ENCODE measurements at places on chromosomes 1 and 21.

DNA sequence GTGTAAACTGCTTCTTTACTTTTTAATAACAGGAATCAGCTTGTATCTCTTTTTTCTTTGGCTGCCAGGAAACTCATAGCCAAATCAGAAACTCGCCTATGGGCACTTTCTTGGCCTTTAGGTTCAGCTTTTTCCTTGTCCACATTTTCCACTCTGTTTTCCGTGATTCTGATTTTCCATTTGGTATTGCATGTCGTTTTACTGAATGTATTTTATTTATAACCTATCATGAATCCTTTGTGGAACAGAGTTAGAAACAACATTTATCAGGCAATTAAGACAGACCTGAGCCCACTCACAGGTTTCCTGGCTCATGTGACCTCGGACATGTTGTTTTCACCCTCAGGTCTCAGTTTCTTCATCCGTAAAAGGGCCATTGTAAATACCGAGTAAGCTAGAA is 5.3 kb upstream of the ECE1 start:
- DNase-seq, result no peak

GRCh38 chr1:112894010-112894292 is 62.0 kb downstream of the SLC16A1 start:
- no peak for DNase-seq

DNA sequence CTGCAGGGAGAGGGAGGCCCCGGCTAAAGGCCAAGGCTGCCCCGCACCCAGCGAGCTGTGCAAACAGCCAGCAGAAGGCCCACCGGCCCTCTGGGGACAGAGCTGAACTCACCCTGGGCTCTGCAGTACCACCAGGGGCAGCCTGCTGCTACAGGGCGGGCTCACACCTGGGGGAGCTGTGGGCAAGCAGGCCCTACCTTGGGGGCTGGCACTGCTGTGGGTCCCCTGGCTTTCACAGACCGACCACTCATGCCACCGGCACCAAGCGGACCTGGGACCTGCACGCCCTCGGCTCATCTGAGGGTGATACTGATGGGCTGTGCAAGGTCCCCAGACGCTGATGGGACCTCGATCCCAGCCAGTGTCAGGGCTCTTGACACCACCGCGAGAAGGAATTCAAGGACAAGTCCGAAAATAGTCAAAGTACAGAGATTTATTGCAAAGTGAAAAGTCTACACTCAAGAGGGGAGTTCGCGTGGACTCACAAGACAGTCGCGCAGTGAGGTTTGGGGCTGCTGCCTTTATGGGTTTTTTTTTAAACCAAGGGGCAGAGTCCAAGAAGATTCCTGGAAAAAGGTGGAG is 61.0 kb upstream of the ADARB1 start:
- DNase-seq, result no peak

GRCh38 chr1:156505679-156506298 is 5.2 kb upstream of the MEF2D start:
- DNase-seq, result no peak

DNA sequence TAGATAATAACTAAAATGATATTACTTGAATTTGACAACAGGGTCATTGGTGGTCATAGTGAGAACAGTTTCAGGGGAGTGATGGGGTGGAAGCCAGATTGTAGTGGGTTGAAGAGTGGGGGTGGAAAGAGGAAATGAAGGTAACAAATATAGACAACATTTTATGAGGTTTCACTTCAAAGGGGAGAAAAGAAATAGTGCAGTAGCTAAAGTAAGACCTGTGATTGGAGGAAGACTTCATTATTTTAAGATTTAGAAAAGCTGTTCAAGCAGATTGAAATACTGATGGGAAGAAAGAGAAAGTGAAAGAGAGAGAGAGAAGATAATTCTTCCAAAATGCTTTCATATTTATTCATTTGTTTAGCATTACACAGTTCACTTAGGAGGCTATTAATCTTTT is 52.0 kb upstream of the KCNA3 start:
- no peak for DNase-seq

DNA sequence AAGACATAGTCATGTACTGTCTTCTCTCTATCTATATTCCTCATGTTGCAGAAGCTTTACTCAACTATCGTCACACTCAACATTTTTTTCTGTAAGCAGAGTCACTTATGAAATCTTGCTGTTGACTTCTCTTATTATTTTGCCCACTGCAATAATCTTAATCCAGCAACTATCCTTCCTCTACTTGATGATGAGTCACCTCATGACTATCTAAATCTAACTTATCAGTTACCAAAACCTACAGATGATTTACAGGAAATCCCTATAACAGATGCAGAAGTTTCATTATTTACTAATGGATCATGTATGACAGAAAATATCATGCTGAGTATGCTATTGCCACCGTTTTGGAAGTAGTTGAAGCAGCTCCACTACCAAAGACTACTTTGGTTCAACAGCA is 378.9 kb downstream of the DUSP10 start:
- no peak for DNase-seq

- no peak for DNase-seq
Observed at GRCh38 chr1:228794173-228794572, 58.9 kb downstream of the RHOU start.

GRCh38 chr1:248924696-248925532 is 18.9 kb downstream of the PGBD2 start:
- peak; percentile 38 for DNase-seq

DNA sequence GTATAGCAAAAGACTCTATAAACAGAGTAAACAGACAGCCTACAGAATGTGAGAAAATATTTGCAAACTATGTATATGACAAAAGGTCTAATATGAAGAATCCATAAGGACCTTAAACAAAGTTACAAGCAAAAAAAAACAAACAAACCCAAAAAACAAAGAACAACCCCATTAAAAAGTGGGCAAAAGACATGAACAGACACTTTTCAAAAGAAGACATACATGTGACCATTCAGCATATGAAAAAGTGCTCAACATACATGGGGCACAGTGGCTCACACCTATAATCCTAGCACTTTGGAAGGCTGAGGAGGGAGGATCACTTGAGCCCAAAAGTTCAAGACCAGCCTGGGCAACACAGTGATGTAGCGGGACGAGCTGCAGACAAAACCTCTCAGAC is 17.9 kb upstream of the OR2B11 start:
- no peak for DNase-seq

GRCh38 chr1:42757892-42758275 is 8.9 kb downstream of the P3H1 start:
- DNase-seq, result no peak

GRCh38 chr1:22258698-22259097 is 115.8 kb upstream of the WNT4 start:
- DNase-seq, result no peak

DNA sequence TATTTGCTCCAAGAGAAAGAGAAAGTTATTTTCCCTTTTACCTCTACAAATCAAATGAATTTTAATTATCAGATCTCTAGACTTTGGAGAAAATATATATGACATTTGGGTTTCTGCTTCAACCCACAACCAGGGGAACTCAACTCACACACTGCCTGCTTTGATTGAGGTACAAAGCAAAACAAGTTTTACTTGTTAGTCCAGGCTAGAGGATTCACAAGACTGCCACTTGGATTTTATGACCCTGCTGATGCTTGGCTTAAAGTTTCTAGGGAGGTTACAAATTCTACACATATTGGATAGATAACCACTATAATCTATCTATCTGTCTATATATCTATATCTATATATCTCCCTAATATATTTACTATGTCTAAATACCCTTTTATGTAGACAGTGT is 467.3 kb upstream of the RGS18 start:
- no peak for DNase-seq

DNA sequence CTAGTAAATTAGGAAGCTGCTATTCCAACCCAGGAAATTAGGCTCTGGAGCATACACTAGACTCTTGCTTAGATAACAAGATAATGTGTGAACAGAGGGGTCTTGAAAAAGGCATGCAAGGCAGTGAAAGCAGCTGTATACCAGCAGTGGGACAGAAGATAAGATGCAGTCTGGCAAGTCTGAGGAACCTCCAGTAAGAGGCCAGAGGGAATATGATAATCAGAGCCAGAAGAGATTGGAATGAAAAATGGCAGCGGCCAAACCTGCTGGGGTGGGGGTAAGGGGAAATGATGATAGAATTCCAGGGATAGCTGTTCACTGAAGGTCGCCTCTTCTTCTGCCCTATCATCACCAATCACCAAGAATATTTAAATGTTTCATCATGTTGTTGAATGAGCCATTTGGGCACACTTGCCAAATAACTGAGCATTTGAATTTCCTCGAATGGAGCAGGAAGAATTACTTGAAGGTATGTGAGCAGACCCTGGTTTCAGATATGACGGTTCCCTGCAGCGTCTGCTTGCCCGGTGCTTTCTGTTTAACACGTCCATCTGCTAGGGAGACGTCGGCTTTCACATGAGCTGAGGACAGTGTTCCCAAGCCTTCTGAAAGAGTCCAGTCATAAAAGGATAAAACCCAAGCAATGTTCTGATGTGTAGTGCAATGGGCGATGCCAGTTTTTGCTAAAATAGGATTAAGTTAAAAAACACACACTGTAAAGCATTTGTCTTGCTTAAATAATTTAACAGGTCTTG is 173.3 kb downstream of the RWDD3 start:
- no peak for DNase-seq

DNA sequence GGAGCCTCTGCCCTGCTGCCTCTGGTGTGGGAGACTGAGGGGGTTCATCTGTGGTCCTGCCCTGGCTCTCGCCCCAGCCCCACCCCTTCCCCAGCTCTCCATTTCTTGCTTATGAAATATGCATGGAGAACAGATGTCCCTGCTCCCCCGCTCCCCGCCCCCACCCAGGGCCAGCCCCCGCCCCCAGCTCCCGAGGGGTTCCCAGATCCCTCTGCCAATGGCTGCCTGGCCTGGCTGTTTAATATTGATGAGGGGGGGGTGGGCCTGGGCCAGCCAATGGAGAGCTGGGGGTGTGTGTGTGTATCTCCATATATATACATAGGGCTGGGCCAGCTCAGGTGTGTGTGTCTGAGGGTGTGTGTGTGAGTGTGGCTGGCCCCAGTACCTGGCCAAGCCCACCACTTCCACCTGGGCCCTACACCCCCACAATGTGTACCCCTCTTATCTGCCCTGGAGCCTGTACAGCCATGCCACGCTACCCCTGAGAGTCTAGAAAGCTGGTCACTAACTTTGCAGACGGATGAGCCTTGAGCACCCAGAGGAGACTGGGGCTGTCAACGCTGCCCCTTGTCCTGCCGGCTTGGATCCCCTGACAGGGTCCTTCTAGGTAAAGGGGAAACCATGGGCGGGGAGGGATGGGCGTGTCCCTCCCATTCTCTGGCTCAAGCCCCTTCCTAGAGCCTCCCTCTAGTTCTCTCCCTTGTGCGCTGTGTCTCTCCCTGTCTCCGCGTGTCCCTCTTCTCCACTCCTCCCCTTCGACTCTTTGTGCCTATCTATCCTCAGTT is at the start of gene NHLH1:
NHLH1 (plus strand) TSS at position 341 of the 785 bp plus-strand sequence. CDS start 3,661 bp downstream, outside the sequence.
- DNase-seq, result no peak

DNA sequence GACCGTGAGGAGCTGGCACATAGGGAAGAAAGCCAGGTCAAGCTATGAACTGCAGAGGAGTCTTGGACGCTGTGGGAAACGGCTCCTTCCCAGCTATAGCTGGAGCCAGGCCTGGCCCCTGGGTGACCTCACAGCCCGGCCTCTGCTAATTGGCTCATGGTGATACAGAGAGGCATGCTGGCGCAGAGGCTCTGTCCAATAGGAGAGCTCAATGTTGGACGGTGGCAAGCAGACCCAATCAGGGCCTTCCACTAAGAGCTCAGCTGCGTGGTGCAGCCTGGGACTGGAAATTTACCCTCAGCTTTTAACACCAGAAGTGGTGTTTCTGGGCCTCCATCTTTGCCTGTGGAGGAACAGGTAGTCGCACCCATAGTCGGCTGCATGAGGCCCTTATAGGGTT is 64.4 kb upstream of the GRHL3 start:
- DNase-seq, result no peak

GRCh38 chr1:190754666-190755065 is 277.0 kb upstream of the BRINP3 start:
- peak; percentile 46 for DNase-seq

- DNase-seq, result peak; percentile 35
Observed at GRCh38 chr1:88741413-88741812, 57.3 kb downstream of the PKN2 start.

DNA sequence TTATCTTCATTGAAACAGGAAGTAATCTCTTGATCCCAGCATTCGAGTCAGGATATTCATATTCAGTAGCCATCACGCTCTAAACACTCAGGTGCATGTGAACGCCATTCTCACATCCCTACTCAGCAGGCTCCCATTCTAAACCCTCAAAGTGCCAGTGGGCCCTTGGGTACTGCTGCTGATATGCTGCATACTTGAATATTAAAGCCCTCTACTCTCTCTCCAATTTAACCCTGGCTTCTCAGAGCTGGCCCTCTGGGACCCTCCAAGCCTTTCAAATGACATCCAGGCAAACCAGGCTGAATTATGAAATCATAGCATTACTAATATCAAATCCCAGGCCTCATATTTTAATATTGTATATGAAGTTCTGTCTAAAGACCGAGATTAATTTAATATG is 468.2 kb downstream of the NUF2 start:
- no peak for DNase-seq

GRCh38 chr1:91830242-91831131 is 55.5 kb downstream of the TGFBR3 start:
- DNase-seq, result no peak

- no peak for DNase-seq
Observed at GRCh38 chr1:179840107-179840506, 37.5 kb downstream of the TOR1AIP2 start.

DNA sequence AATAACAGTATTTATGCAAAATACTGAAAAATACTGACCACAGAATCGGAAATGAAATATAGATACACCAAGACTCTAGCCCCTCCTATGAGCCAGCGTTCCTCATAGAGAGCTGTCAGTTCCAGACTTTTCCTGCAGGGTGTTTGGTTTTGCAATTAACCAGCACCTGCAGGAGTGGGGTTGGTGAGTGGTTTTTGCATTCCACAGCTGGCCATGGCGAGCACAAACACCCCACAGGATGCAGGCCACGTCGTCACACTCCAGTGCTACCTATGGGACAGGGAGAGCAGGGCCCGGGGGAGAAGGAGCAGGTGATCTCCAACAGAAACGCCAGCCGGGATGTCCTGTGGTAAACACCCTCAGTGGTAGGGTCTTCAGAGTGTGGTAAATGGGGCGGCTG is 94.1 kb downstream of the ERG start:
- DNase-seq, result no peak

DNA sequence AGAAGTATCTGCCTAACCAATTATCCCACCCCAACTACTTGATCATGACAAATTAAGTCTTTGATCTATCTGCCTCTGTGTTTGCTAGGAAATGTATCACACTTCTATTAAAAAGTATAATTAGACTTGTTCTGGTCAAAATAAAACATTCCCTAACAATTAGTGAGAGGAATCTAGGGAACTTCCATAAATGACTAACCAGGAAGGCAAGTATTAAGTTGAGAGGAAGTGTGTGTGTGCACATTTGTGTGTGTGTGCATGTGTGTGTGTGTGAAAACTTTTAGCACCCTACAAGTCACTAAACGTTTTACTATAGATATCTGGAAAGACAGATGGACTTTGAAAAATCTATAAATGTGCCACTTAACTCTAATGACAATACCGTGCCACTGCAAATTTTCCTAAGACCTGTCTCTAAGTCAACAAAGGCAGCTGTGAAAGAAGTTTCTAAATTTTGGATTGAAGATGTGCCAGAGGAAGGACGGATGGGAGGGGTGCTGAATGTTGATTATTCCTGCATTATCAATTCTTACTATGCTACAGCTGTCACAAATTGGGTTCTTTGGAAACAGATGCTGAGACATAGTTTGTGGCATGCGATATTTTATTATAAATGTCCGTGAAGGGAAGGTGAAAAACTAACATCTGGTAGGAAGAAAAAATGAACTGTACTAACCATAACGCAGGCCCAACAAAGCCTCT is 567.1 kb downstream of the PTPRC start:
- DNase-seq, result no peak

- DNase-seq, result no peak
Observed at GRCh38 chr1:95233319-95233736, 682 bp upstream of the RWDD3 start.

GRCh38 chr1:244815600-244816099 is 19.8 kb upstream of the COX20 start:
- DNase-seq, result no peak
